GM04504 (cell line): ENCODE measurements at places on chromosomes 4 and X.

- no peak for DNase-seq
These were observed 349.5 kb upstream of the CPXCR1 start for GRCh38 chrX:88397551-88397950.

DNA sequence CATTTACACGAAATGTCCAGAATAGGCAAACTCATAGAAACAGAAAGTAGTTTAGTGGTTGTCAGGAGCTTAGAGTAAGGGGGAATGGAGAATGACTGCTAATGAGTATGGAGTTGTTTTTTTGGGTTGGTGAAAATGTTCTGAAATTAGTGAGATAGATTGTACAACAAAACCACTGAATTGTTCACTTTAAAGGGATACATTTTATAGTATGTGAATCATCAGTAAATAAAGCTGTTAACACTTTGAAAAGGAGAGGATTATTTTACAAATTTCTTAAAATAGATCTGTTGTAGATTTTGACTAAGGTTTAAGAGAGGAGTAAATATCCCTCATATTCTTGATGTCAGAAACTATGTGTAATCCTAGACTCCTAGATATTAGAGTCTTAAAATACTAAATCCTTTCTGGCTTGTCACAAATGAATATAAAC, 82.7 kb downstream of the RAPGEF2 start:
- no peak for DNase-seq

GRCh38 chr4:10584042-10584441, 100.5 kb downstream of the CLNK start:
- no peak for DNase-seq

GRCh38 chrX:147859666-147860065, 52.1 kb upstream of the FMR1 start:
- DNase-seq, result no peak

DNA sequence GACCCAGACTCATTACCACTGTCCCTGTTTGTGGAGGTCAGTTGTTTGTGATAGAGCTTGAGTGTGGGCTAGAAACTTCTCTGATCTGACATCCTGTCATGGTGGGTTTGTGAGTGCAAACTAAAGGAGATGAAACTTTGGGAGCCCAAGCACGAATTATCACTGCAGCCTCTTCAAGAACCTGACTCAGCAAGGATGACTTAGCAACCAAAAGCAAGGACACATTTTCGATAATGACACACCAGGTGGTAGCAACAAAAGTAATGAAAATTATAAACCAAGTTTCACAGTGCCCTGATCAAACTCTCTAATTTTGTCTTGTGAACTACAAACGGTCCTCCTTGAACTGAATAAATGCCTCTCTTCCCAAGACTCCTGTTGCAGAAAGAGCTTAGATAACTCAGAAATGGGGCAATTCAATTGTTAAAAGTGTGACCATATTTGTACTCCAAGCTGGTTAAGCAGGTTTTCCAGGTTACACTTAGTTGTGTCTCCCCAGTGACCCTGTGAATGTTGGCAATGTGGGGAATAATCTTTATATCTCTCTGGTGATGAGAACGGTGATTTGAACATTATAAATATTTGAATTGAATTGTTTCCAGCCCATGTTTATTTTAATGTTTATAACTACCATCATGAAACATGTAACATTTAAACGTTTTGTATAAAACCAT, 52.6 kb upstream of the ATP8A1 start:
- no peak for DNase-seq

DNA sequence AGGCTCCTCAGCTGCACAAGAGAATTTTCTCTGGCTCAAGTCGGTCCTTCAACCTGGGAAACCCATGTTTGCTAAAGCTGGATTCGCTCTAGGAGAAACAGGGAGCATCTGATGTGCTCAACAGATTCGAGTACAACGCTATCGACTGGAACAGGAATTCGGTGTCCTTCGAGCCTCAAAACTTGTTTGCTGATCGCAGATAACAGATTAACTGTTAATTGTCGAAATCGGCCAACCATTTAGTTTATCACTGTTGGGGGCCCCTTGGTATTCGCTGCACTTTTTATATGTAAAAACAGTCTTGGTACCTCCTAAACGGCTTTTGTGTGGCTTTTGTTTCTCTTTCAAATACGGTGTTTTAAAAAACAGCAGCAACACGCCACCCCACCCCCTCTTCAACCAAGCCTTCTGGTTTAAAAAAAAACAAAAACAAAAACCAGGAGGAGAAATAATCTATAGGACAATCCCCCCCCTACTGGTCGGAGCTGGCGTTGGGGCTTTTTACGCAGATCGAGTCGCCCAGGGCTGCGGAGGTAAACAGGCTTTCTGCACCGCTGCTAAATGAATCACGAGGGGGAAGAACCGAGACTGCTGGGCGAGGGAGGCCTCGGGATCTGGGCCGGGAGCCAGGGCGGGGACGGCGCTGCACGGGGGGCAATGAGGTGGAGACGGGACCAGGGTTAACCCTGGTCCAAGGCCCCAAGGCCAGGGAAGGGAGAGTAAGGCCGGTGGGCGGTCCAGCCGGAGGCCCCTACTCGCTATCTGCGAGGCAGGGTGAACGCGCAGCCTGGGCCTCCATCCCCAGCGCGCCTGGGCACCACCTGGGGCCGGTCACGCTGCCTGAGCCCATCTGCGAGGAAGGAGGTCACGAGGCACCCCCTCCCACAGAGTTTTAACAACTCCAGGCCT, 71.7 kb upstream of the BCOR start:
- no peak for DNase-seq

GRCh38 chrX:109987884-109988283, 15.0 kb upstream of the TMEM164 start:
- DNase-seq, result no peak

GRCh38 chrX:153539171-153539978, 21.9 kb downstream of the ATP2B3 start:
- peak; percentile 31 for DNase-seq

DNA sequence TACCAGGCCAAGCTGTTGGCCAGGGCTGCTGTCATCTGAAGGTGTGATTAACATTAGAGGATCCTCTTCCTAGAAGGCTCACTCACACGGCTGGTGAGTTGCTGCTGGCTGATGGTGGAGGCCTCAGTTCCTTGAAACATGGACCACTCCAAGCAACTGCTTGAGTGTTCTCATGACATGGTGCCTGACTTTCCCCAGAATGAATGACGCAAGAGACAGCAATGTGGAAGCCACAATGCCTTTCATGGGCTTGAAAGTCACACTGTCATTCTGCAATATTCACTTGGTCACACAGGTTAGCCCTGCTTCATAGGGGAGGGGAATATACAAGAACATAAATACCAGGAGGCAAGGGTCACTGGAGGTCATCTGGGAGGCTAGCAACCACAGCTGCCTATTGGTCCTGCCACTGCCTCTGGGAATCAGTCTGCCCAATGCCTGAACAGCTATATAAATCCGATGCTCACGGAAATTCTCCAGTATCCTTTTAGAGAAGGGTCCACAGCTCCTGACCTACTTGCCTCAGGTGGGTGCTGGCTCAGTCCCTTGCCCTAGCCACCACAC, 97.1 kb upstream of the MAML3 start:
- no peak for DNase-seq

- no peak for DNase-seq
These were observed 29.5 kb downstream of the PPP2R3B start for GRCh38 chrX:357035-357692.

- no peak for DNase-seq
These were observed 10.5 kb upstream of the ZNF330 start for GRCh38 chr4:141210168-141210567.

DNA sequence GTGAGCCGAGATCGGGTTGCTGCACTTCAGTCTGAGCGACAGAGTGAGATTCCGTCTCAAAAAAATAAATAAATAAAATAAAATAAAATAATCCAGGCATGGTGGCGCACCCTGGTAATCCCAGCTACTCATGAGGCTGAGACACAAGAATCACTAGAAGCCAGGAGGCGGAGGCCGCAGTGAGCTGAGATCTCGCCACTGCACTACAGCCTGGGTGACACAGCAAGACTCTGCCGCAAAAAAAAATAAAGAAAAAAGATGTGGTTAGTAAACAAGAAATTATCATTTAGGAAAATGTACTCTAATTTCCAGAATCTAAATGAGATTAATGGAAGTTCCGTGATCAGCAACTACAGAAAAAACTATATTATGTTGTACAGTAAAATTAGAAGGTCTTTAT, 14.5 kb upstream of the LRBA start:
- DNase-seq, result no peak
